ENCODE measurements at places on chromosomes 6 and 20.

DNA sequence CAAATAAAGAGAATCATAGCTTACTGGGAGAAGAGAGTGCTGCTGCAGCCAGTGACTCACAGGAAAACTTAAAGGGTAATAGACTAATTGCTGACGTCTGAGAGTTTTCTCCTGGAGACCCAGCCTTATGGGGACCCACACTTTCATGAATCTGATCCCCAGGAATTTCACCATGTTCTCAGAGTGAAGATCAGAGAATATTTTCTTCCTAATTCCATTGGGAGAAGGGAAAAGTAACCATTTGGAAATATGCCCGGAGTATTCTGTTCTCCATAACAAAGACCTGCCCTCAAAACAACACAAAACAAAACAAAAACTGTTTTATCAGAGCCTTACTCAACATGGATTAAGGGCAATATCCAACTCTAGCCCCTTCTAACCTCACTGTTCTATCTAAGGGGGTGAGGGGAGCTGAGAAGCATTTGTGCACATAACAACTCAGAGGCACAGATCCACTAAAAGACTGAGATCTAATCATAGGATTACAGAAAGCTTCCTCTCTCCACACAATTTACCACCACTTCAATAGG, 168.2 kb upstream of the SSTR4 start:
- H3K27me3 ChIP-seq, result no peaks in the 10 kb centered on the region
- no peak for DNase-seq
- H3K4me3 ChIP-seq, result no peak overlapping the region
- H3K27ac ChIP-seq, result no peak overlapping the region

DNA sequence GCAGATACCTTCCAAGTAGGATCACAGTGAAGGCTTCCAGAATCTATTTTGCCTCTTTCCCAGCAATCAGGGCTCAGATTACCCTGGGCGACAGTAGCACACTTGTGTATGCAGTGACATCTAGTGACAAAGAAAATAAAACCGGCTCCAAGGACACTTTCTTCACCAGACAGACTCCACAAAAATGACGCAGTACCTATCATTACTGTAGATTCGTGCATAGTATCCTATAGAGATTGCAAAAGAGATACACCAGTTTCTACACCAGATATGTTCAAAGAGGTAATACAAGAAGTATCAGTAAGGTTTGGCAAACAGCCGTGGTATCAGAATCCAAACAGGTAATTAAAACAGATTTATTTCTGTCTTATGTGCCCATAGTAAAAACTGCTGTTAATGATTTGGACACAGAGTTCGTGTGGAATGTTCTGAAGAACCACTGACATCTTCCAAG, 600.4 kb upstream of the JAG1 start:
- no peak overlapping the region for H3K27ac ChIP-seq
- no peaks in the 10 kb centered on the region for H3K27me3 ChIP-seq
- peaks cover 3% of the 10 kb centered on the region for H3K4me1 ChIP-seq
- DNase-seq, result peak; percentile 30
- no peak overlapping the region for H3K4me3 ChIP-seq

- no peak overlapping the region for H3K27ac ChIP-seq
- H3K4me3 ChIP-seq, result no peak overlapping the region
- peak; percentile 52 for DNase-seq
- no peaks in the 10 kb centered on the region for H3K36me3 ChIP-seq
These were observed 131.7 kb downstream of the DNAH8 start for GRCh38 chr6:38846844-38847243.

DNA sequence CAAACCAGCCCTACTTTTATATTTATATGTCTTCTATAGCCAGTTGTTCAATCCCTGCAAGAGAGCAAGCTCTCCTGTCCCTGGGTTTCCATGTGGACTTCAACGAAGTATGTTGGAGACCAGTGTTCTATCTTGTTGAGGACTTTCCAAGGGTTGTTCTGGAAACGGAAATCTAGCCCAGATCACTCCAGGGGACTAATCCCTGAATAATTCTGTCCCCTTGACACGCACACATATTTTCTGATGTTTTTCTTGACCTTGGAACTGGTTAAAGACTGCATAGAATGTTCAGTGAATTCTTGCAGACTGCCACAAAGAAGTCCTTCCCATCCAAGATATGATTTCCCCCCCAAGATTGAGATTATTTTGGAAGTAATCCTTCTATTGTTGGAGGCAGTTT, 9.5 kb upstream of the MYLK2 start:
- no peak for DNase-seq
- no peak overlapping the region for H3K4me3 ChIP-seq
- H3K36me3 ChIP-seq, result no peaks in the 10 kb centered on the region

Measured in PC-9 (cell line).